Activated CD8-positive, alpha-beta memory T cell treated with anti-CD3 and anti-CD28 coated beads for 1 hour (primary cell): ENCODE measurements at places on chromosomes 6 and 20.

DNA sequence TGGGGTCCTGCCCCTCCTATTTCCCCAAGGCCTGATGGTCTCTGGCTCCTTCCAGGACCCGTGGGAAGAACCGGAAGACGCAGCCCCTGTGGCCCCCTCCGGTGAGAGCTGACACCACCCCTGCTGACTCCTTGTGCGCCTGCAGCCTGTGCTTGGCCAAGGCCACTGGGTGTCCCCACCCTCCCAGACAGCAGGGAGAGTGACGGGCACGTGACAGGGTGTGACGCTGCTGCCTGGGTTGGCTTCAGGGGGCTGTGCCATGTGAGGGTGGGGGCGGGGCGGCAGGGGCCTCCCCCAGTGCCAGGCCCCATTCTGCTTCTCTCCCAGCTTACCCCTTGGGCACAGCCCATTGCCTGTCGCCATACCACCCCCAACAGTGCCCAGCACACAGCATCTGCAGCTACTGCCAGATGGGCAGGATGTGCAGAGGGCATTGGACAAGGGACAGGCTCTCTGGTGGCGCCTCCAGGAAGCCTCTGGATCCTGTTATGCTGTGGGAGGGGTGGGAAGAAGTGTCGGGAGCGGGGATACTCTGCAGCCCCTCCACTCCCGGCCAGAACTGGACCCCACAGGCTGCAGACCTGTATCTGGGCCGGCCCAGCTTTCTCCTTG lies 2.9 kb downstream of the BIRC7 start:
- DNase-seq = no peak

DNA sequence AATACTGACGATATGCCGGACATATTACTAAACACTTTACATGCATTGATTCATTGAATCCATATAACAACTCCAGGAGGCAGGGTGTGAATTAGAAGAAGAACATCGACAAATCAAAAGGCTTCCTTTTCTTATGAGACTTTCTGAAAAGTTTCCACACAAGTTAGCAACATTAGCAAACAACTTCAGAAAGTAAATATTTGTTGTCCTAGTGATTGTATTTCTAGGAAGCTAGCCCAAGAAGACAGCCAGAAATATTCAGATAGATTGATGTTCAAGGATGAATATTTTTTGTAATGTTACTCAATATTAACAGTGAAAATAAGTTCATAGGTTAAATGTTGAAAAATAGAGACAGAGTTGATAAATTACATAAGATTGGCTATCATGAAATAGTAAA lies 120.6 kb downstream of the GFRAL start:
- no peak for DNase-seq

GRCh38 chr20:9119776-9120175 lies 50.9 kb downstream of the PLCB4 start:
- no peak for DNase-seq

DNA sequence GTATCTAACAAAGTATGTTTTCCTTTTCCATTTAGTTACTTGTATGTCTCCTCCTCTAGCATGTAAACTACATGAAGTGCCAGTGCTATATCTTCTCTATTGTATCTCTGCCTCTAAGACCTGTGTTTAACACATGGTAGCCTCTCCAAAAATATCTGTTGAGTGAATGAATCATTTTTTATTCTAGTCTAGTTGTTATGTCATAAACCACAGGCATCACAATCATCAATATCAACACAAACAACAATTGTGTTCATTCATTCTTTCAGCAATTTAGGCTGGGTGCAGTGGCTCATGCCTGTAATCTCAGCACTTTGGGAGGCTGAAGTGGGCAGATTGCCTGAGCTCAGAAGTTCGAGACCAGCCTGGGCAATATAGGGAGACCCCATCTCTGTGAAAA lies 111.6 kb upstream of the EYA4 start:
- no peak for DNase-seq

- no peak for DNase-seq
Observed at GRCh38 chr6:160260367-160260766, 1.7 kb upstream of the SLC22A2 start.

DNA sequence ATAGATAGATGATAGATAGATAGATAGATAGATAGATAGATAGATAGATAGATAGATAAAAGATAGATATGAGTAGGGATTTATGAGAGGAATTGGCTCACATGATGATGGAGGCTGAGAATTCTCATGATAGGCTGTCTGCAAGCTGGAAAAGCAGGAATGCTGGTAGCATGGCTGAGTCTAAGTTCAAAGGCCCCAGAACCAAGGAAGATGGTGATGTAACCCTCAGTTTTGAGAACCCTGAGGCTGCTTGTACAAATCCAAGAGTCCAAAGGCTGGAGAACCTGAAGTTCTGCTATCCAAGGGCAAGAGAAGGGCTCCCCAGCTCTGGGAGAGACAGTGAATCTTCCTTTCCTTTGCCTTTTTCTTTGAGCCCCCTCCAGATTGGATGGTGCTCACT lies 210.8 kb downstream of the RFPL4B start:
- no peak for DNase-seq

DNA sequence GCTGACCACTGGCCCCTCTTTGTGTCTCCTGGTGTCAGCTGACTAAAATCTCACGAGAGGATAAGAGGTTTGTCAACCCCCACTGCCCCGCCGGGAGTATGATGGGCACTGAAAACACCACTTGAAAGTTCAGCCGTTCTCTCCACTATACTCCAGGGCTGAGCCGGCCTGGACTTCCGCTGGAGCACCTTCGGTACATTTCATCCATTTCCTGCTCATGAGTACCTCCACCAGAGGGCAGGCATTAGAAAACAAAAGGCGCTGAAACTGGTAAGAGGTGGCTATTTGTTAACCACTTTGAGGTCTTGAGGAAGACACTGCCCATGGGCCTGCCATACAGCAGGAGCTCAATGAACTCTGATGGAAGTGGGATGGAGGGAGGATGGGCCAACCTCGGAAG lies 17.9 kb upstream of the ANKRD60 start:
- no peak for DNase-seq

DNA sequence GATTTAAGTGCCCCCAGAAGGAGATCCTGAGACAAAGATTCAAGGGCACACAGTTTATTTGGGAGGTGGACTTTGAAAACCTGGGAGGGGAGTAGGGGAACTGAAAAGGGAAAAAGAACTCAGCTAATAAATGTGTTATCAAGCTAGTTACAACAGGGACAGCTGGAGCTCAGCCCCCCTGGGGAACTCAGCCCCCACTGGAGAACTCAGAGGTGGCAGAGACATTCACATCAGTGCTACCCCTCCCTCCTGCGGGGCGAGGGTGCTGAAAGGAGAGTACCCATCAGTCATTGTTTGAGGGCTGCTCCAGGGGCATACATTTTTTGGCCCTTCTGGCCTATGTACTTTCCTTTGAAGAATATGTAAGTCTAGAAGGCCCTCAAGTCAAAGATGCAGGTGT lies 101.4 kb downstream of the LRFN2 start:
- DNase-seq = no peak

GRCh38 chr6:38209371-38210260 lies 390.1 kb downstream of the ZFAND3 start:
- DNase-seq = no peak

DNA sequence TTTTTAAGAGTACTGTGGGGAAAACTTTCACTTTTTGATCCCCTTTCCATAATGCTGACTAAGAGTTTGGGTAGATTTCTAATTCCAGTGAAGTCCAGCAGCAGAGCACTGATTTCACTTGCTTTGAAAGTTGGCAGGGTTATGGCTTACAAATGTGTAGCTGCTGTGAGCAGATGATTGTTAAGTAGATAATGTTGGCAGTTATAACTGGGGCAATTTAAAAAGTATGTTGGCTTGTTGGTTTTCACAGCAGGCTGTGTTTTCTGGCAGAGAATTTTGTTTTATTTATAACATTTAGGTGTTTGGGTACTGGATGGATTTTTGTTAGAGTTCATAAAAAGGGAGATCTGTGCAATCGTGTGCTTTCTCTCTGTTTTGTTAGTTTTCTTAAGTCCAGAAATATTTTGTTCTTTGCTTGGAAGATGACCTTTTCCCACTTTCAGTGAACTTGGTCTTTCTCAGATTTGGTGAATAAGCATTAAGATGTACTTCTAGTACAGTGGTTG lies 31.4 kb downstream of the AFDN start:
- DNase-seq = no peak

GRCh38 chr6:109507490-109508072 lies 24.6 kb upstream of the ZBTB24 start:
- no peak for DNase-seq

- no peak for DNase-seq
Observed at GRCh38 chr6:133254552-133255228, 13.5 kb downstream of the EYA4 start.

DNA sequence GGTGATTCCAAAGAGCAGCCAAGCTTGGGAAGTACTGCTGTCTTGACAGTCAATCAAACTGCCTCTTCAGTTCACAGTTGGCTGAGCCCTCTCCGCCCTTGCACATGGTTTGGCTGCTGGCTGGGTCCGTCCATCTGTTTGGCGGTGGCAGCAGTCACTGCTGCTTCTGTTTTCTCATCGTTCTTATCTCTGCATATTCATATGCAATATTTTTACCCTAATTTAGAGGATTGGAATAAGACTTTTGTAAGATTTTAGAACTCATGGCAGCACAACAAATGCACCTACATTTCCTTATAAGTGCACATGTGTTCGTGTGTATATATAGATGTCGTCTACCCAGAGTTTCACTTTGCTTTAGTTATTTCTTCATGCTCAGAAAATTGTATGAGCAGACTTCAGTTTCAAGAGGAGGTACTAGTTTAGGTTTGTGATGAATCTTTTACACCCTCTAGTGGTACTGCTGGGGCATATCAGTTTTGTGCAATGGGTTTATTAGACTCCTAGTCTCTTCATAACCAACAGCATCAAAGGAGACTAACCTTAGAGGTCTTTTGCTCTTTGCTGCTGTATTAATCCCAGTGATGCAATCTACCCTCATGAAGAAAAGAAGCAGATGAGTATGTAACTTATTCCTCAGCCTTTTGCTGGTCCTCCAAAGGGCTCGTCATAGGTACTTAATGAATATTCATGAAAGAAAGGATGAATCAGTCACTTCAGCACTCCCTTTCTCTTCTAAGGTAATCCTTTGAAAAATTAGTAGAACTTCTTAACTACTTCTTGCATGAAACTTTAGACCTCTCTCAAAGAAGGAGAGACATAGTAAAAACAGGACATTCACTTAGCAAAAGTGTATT lies 44.3 kb downstream of the KHDC1L start:
- no peak for DNase-seq
